ENCODE measurements at places on chromosomes 1 and 21.

DNA sequence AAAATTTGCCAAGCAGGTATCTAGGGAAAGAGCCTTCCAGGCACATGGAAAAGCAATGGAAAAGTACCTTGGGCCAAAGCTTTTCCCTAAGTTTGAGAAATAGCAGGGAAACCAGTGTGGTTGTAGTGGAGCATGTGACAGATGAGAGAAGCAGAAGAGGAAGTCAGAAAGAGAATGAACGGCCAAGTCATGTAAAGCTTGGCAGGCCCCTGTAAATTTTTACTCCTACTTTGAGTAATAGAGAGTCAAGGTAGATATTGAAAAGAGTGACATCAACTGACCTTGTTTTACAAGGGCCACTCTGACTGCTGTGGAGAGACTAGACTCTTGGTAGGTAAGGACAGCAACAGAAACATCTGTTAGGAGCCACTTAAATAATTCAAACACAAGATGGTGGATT is 180.9 kb upstream of the PRMT6 start:
- no peak for DNase-seq

- no peak for DNase-seq
Observed at GRCh38 chr21:34235514-34235913, 128.3 kb upstream of the KCNE2 start.

DNA sequence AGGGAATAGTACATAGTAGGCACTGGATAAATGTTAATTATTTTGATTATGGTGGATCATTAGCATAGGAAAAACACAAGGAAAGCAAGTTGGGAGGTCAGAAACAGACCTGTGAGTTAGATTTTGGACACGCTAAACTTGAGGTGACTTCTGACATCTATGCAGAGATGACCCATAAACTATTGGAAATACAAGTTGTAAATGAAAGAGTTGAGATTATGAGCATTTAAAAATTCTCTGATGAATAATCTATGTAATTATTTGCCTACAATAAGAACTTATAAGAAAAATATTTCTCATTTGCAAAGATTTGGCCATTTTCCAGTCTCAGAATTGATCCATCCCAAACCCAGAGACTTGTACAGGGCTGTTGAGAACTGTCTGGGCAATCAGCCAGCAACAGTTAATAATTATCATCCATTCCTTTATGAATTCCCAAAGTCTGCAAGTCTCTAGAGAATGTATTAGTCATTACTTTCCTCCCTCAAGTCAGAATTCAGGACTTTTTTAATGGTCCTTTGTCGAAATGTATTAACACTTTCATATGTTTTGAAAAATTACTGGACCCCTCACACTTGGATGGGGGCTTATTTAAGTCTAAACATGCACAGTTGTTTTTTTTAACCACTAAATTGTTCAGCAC is 19.4 kb upstream of the SLAMF6 start:
- no peak for DNase-seq

GRCh38 chr1:51070640-51071039 is 31.4 kb upstream of the C1orf185 start:
- peak; percentile 74 for DNase-seq

GRCh38 chr1:115323366-115324004 is 14.6 kb downstream of the NGF start:
- DNase-seq: no peak

GRCh38 chr21:21101911-21102310 is 103.7 kb downstream of the NCAM2 start:
- no peak for DNase-seq

- no peak for DNase-seq
Observed at GRCh38 chr1:208028526-208028925, 117.6 kb upstream of the CD34 start.

GRCh38 chr21:39715804-39716397 is 29.1 kb upstream of the IGSF5 start:
- peak; percentile 69 for DNase-seq

DNA sequence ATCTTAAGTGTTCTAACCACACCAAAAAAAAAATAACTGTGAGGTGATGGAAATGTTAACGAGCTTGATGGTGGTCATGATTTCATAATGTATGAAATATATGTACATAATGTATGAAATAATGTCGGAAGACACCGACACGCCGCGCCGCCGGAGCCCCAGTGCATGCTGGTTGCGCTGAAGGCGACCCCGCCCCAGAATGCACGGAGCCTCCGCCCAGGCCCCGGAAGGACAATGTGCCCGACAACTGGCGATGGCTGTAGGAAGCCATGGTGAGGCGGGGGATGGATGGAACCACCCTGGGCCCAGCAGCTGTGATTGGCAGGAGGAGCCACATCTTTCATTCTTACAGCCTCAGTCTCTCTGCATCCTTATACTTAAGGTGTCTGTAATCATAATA is 7.4 kb downstream of the OR2T10 start:
- no peak for DNase-seq

- DNase-seq: no peak
Observed at GRCh38 chr21:44740742-44741141, 29.4 kb upstream of the TSPEAR start.

DNA sequence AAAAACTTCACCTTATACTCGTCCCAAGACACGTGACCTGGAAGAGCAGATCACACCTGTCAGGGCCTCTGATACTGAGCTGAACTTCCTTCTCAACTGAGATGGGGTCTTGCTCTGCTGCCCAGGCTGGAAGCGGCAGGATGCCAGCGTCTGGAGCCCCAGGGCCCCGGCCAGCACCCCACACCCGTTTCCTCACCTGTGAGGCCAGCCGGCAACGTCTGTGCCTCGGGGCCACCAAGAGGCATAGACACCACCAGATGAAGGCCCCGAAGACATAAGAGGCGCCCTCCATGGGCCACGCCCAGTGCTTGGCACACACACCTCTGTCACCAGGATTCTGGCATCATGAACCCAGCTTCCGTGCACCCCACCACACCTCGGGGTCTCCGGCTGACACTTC is 8.5 kb downstream of the SDF4 start:
- DNase-seq: no peak

DNA sequence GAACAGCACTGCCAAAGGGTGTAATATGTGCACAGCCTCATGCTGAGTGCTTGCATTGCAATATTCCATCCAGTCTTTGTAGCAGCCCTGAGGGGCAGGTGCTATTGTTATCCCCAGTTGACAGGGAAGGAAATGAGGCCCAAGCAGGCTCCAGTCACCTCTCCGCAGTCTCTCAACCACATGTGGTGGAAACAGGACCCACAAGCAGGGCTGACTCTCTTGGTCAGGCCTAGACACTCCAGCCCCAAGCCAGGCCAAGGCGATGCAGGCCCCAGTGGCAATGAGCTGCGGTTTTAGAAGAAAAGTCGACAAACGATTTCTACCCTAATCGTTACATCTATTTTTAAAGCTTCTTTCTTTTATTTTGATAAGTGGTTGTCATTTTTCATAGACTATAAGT is 52.6 kb upstream of the GADD45A start:
- no peak for DNase-seq
